Nucleus accumbens (tissue), 56 donors: ENCODE measurements at places on chromosomes 4 and X.

- DNase-seq = no peak
Observed at GRCh38 chr4:123749383-123749782, 352.8 kb downstream of the SPRY1 start.

- DNase-seq = no peak
Observed at GRCh38 chr4:127006446-127006877, 626.3 kb upstream of the INTU start.

DNA sequence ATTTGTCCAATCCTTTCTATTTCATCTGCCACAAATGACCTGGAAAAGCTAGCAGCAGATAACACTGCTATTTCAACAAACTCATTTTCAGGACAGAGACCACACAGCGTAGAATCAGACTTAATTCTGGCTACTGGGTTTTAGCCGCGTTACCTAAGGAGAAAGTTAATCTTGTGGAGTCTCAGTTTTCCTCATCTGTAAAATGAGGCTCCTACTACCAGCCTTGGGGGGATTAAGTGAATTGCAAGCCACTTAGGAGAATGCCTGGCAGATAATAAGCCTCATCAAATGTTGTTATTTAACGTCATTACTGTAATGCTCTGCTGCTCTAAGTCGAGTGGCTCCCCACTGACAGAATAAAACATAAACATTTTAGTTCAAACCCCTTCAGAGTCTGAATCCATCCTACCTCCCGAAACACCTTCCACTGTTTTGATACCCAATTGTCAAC is 1.4 kb downstream of the CCNI start:
- DNase-seq = no peak

DNA sequence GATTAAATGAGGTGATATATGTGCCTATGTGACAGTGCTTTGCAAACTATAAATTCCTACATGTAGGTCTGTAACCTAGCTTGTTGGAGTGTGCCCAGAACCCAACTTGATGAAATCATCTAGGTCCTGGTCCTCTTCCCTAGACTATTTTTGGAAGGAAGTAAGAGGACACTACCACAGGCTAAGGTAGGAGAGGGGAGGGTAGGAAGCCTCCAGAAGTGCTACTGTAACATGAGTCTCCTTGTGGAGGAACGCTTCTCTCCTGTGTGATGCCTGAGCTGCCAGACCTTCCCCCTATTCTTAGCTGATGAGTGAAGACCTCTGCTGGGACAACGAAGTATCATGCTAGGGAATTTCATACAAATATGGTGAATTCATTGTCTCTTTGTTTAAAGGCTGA is 41.8 kb upstream of the IL21 start:
- DNase-seq = no peak

GRCh38 chr4:168291242-168291641 is 27.3 kb downstream of the DDX60 start:
- DNase-seq = no peak

DNA sequence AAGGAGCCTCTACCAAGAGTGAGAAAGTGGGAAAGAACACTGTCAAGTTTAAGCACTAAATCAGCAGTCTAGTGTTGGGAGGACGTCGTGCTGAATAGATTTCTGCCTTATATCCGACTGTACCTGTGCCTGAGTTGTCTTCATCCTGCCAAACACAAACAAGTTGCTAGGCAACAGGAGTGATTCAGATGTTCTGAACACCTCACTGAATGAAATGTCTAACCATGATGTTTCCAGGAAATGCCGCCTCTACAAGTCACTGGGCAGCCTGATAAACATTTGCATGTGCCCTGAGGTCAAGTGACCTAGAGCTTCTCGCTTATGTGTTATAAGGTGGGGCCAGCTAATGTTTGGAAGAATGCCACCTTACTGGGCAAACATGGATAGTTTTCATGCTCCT is 37.9 kb downstream of the SGMS2 start:
- no peak for DNase-seq

DNA sequence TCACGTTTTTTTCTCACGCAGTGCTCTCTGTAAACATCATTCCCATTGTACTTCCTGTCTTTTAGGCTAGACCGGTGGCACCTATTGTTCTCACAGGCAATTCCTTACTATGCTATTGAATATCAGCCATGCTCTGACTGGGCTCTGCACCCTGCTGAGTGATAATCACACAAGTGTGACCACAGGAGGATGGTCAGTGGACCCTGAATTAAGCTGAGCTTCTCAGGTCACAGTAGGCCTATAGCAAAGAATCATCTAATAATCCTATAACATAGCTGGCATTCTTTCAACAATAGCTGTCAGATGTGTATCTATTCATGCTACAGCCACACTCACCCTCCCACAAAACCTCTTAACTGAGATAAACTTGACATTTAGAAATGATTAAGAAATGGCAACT is 2399.8 kb upstream of the TENM3 start:
- no peak for DNase-seq

- no peak for DNase-seq
Observed at GRCh38 chrX:46310815-46311497, 234.3 kb downstream of the ZNF674 start.

GRCh38 chr4:99847362-99847976 is 30.8 kb downstream of the DAPP1 start:
- no peak for DNase-seq

DNA sequence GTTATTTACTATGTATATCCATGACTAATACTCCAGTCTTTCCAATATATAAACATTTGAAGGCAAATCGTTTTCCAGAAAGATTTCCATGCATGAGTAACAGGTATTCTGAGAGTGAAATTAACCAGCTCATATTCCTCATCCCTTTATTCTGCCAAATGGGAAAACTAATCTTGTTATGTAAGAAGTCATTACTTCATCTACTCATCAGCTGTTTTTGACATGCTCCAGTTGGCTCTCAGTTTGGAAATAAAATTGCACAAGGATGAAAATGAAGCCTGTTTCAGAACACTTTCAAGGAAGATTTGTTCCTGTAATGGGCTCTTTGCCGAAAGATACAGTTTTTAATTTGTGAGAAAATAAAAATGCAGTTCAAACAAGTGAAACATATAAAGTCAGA is 121.9 kb downstream of the KCTD8 start:
- no peak for DNase-seq

GRCh38 chr4:1204286-1204827 is 32.0 kb upstream of the SPON2 start:
- DNase-seq = no peak

GRCh38 chr4:165398570-165398969 is 19.8 kb downstream of the CPE start:
- DNase-seq = no peak

DNA sequence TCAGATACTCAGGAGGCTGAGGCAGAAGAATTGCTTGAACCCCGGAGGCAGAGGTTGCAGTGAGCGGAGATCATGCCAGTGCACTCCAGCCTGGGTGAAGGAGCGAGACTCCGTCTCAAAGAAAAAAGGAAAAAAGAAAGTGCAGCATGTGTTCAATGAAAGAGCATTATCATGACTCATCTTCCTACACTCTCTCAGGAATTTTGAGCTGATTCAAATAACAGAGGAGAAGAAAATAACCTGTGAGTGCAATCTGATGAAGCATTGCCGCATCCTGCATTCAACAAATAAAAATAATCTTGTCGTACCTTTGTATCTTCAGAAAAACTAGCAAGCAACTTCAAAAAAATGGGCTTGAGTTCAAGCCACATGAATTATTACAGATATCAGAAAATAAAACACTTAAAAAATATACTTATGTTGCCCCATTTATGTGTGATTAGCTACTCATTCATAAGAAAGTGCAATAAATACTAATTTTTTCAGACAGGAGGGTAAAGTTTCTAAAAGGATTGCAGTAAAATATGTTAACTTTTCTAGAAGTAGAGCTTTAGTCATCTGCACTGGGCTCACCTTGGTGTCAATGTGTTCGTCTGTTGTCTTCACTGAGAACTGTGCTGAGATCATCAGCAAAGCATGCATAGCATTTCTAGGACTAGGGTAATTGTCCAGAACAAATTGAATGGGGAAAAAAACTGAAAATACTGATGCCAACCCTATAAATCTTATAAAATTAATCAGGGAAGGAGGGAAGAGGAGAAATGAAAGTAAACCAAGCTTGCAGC is 90.4 kb upstream of the VCX3B start:
- DNase-seq = no peak

- no peak for DNase-seq
Observed at GRCh38 chr4:80613470-80613869, 277.9 kb downstream of the CFAP299 start.

DNA sequence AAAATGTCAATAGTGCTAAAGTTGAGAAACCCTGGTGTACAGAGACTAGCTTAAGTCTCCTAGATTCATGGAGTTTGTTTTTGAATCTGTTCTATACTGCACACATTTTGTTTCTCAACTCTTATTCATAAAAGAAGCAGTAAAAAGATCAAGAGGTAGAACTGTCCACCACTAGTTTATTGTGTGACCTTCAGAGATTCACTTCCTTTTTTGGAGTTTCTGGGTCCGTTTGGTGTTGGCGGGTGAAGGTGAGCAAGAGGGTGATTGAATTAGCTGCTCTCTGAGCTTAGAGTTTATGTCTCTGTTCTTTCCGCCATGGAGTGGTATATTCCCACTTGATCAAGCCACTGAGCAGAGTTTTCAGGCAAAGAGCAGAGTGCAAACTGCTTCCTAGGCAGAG is 21.4 kb upstream of the PLAC1 start:
- DNase-seq = no peak

GRCh38 chr4:164087733-164088132 is 593.2 kb downstream of the TMA16 start:
- DNase-seq = no peak

GRCh38 chrX:20393944-20394343 is 127.2 kb upstream of the RPS6KA3 start:
- DNase-seq = no peak

DNA sequence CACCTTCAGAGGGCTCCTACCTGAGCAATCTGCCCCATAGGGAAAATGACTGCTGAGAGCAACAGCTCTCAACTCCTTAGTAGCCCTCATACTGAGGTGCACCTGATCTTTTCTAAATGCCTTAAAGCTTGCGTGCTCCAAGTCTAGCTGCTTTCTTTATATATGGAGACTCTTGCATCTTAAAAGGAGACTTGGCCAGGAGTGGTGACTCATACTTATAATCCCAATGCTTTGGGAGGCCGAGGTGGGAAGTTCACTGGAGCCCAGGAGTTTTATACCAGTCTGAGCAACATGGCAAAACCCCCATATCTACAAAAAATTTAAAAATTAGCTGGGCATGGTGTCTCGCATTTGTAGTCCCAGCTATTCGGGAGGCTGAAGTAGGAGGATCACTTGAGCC is 78.1 kb upstream of the TRIM2 start:
- no peak for DNase-seq

DNA sequence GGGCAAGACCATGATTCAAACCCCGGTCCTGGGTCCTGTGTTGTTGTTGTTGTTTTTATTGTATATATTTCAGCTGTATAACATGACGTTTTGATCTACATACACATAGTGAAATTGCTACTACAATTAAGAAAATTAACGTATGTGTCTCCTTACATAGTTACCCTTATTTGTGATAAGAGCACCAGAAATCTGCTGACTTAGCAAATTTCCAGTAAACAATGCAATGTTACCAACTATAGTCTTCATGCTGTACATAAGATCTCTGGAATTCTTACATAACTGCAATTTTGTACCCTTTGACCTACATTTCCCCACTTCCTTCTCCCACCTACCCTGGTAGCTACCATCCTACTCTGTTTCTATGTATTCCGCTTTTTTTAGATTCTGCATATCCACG is 75.8 kb upstream of the MAGEB10 start:
- no peak for DNase-seq

GRCh38 chr4:38921151-38921550 is 53.5 kb downstream of the FAM114A1 start:
- no peak for DNase-seq

DNA sequence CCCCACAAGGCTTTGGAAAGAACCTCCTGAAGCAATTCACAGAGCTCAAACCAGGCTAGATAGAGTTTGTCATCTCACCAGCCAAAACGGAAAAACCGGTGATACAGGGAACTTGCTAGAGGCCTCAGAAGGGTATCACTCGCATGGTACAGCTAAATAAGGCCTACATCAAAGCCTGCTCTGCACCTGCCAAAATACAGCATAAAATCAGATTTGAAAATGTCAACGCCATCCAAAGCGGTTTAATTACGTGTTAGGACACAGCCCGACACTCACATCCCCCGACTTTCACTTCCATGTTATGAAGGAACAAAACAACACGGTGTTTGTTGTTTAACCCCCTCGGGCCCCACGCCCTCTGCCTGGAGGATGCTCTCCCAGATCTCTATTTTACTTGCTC is 65.0 kb downstream of the MAPK10 start:
- DNase-seq = no peak

GRCh38 chr4:153257151-153257620 is 52.9 kb downstream of the TRIM2 start:
- DNase-seq = peak; percentile 44

- no peak for DNase-seq
Observed at GRCh38 chr4:79198951-79199587, 126.8 kb downstream of the NAA11 start.

DNA sequence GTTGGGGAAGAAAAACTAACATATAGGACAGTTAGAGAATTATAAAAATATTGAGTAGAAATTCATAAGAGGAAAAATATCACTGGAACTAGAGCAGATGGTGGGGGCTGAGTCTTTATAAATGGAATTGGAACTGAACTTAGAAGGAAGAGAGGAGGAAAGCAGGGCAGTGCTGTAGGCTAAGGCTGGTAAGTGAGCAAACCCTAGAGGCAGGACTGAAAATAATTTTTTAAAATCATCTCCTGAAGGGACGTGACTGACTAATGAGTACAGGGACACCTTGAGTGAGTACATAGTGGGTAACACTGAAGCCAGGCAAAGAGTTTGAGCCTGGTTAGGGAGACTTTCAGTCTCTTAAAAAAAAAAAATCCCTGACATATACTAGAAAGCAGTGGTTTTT is 63.3 kb downstream of the GALNT7 start:
- DNase-seq = no peak

DNA sequence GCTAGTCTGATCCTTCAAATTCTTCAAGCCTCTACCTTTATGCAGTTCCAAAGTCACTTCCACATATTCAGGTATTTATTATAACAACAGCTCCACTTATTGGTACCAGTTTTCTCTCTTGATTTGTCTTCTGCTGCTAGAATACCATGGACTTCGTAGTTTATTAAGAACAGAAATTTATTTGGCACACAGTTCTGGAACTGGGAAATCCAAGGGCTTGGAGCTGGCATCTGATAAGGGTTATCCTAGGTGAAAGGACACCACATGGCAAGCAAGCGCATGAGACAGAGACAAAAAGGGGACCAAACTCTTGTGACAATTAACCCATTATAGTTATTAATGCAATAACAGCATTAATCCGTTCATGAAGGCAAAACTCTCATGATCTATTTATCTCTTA is 600.5 kb upstream of the ATOH1 start:
- DNase-seq = no peak

DNA sequence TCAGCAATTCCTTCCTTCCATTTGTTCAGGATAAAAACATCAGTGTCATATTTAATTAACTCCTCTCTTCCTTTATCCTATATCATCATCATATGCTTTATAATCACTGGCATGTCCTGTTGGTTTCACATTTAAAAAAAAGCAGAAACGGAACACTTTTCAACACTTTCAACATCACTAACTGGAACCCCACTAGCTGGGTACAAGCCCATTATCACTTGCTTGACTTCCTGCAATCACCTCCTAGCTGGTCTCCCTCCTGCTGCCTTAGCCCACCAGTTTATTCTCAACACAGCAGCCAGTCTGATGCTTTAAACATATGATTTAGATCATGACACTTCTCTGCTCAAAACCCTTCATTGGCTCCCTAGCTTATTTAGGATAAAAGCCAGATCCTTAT is 116.4 kb upstream of the LSM6 start:
- no peak for DNase-seq

- no peak for DNase-seq
Observed at GRCh38 chrX:41542135-41542534, 95.0 kb downstream of the NYX start.

GRCh38 chrX:7076245-7076661 is 71.3 kb upstream of the STS start:
- DNase-seq = no peak
